ENCODE measurements at places on chromosomes 7 and 10.

GRCh38 chr7:68787566-68787965 lies 810.7 kb upstream of the AUTS2 start:
- no peak for DNase-seq

DNA sequence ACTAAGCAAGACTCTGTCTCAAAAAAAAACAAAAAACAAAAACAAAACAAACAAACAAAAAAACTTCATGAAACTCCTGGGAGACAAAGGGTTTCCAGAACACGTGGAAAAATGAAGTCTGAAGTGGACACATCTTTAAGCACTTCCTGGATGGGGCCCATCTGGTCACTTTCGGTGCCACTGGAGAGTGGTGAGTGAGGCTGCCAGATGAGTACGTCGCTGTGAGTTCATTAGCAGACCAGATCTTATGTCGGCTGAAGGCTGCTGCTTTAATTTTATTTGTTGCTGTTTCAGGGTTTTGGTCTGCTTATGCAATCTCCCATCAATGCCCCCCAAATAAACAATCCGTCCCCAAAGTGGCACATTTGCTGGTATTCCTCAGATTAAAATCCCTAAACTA lies 64.4 kb downstream of the NPTX2 start:
- DNase-seq: no peak

GRCh38 chr10:30231071-30231652 lies 117.9 kb downstream of the MTPAP start:
- no peak for DNase-seq

- DNase-seq: no peak
Observed at GRCh38 chr10:130914367-130914766, 397.2 kb downstream of the TCERG1L start.

DNA sequence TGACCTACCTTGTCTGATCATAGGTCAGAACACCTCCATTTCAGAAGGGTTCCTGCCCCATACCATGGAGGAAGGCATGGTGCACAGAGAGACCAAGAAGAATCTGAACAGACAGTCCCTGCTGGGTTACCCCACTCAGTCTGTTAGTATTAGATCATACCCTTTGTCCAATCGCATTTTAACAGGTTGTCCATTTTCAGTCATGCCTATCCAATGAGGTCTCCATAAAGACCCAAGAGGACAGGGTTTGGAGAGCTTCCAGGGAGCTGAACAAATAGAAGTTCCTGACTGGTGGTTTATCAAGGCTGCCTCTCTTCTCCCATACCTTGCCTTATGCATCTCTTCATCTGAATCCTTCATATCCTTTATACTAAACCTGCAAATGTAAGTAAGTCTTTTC lies 21.2 kb upstream of the SLC16A12 start:
- no peak for DNase-seq

GRCh38 chr10:116084161-116084560 lies 188.8 kb downstream of the GFRA1 start:
- no peak for DNase-seq
